T47D (cell line): ENCODE measurements at places on chromosomes 4 and X.

DNA sequence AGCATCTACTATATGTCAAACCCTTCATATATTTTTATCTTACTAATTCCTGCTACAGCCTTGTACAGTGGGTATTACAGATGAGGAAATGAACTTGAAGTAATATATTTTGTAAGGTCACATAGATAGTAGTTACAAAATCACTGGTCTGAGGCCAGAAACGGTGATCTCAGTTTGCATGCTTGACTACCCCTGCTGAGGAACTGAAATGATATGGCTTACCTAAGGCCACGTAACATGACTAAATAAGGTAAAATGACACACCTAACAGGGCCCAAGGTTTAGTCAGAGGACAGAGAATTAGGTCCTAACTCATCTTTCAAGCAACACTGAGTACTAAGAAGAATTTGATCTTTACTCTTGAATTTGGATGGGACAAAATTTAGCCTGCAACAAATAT, 1.5 kb upstream of the COMMD8 start:
- DNase-seq: no peak

- DNase-seq: no peak
These were observed 217.4 kb upstream of the PITX2 start for GRCh38 chr4:110840221-110840654.

DNA sequence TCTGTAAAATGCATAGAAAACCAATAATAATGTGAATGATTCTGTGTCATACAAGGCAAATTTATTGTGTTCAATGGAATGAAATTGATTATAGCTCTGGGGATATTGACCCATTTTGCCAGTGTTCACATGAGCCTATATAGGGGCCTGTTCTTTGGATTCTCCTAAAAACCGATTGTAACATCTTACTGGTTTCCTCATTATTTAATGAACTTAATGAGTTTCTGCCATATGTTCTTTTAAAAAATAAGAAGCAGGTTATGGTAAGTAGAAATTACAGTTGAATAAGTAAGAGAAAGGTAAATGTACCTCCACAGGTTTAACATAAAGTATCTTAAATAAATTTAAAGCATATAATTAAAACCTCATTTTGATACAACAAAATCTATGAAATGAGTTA, 24.6 kb upstream of the ADGRL3 start:
- DNase-seq: no peak

GRCh38 chr4:27048429-27049238, 188.0 kb downstream of the STIM2 start:
- DNase-seq: peak; percentile 18

GRCh38 chr4:150178161-150178560, 99.9 kb downstream of the DCLK2 start:
- DNase-seq: no peak

GRCh38 chr4:78207541-78207940, 150.4 kb downstream of the FRAS1 start:
- no peak for DNase-seq

- DNase-seq: peak; percentile 66
These were observed at the start of gene LAMTOR3 for GRCh38 chr4:99894161-99894997. LAMTOR3 (minus strand) TSS chr4:99894427; CDS start chr4:99893963, 464 bp downstream.
